Esophagus muscularis mucosa (tissue), 4 donors: ENCODE measurements at places on chromosomes 7 and 10. TPM values are rescaled to one million over a fixed set of nuclear protein-coding genes. Genes with fewer than 3 reads are reported as not detected.

DNA sequence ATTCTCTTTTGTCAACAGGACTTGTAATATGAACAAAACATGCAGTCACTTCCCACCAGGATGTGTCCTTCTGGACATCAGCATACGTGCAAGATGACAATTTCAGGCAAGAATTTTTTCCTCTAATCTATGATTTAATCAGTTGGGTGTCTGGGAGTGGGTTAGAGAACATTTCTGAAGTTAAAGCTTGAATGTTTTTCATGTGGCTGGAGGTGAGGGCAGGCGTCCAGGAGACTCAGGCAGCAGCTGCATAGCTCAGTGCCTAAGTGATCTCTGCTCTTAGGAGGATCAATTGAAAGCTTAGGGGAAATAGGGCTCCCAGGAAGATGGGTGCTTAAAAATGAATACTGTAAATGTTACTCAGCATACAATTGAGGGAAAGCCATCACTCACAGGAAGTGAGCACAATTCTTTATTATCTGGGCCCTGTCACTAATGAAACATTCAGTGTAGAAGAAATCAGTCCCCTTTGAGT is 457.6 kb upstream of the KLF6 start:
- DNase-seq = no peak

DNA sequence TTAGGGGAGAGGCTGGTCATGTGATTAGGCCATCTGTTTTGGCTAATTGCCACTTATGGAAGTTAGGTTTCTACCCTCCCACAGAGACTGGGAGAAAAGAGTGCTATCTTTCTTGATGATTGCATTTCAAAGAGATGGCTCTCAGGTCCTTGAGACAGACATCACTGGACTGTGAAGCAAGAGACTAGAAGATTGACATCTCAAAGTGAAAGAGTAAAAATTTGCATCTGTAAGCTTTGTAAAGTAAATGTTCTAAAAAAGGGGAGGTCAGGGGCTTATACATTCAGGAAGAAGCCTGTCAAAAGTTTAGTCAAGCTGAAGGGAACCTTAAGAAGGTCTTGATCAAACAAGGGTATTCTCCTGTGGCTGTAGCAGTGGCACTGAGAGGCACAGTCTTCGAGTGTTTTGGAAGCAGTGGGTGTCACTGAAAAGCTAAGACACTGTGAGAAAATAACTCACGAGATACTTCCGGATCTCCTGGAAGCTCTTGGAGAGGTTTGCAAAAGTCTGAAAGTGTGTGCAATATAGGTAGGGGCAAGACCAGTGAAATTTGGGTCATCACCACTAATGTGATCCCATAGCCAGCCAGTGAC is 342.1 kb downstream of the PHF14 start:
- peak; percentile 70 for DNase-seq

DNA sequence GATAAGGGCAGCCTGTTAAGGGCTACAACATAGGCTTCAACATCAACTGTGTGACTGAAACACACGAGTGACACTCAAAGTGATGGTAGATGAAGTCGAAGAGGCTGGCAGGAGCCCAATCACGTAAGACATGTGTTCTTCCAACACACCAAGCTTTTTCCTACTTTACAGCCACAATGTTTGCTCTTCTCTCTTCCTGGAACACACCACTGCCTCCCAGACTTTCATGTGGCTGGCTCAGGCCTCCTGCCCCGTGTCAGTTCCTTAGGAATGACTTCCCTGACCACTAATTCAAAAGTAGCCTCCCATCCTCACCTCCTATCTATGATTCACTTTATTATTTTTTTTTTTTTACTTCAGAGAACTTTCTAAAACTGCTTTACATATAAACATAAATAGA is 209.2 kb downstream of the GPAM start:
- no peak for DNase-seq

- DNase-seq = no peak
Measured at GRCh38 chr10:131213741-131214505, 97.6 kb downstream of the TCERG1L start.

DNA sequence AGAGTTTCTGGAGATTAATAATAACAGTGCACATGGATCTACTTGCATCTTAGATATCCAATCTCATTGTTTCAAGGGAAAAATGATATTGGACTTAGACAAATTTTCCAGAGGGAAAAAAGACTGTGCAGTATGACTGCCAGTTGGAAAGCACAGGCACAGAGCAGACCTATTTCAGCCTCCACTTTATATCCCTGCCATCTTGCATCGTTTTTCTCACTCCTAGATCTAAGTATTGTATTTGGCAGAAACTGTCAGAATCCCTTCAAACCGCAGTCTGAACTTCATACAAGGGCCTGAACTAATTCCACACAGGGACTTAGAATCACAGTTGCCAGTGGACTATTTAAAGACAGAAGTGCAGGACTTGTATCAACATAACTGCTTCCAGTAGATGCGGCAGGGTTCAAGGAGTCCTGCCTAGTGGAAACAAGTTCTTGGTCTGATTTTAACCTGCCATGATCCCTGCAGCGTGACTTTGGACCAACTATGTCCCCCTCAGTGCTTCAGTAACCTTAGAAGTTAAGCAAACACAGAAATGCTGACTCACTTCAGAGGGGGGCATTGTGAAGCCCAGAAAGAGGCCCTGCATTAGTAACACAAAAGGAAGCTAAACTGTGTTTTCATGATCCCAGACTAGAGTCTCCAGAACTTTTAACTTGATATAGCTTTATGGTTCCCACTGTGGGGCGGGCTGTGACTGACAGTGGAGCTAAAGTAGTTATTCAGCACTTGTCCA is 95.7 kb upstream of the PALS2 start:
- no peak for DNase-seq

Gene EBLN1
- not detected for total RNA-seq

Gene FGFR2
- 61.5 TPM for total RNA-seq

Gene FZD8
- total RNA-seq = 9.9 TPM
